Omental fat pad (tissue), 4 donors: ENCODE measurements at places on chromosomes 2 and 18.

DNA sequence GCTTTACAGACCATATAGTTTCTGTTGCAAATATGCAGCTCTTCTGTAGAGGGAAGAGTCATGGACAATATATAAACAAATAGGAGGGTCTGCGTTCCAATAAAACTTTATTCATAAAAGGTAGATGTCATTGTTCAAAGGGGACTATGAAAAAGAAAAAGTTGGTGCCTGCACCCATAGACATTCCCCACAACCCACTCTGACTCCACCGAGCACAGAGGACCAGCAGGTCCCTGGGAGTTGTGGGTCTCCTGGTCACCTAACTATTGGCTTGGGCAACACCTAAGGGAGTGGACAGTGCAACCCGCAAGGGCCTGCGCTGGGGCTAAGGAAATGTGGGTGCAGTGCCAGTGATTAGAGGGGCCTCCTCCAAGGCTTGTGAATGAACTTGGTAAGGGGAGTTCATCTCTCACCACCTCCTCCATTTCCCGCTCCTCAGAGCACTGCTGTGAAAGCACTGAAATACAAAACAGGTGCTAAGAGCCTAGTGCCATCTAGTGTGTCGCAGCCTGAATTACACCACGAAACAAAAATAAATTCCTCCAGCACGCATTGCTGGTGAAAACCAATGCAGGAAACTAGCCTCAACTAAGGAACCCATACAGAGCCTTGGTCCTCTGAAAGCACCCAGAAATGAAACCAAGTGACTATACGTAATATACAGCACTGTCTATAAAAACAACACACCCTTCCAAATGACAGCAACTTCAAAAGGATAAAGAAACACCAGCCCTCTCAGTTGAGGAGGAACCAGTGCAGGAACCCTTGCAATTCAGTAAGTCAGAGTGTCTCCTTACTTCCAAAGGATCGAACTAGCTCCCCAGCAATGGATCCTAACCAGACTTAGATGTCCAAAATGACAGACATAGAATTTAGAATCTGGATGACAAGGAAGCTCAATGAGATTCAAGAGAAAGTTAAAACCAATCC lies 166.6 kb downstream of the RNF144A start:
- no peak for DNase-seq

DNA sequence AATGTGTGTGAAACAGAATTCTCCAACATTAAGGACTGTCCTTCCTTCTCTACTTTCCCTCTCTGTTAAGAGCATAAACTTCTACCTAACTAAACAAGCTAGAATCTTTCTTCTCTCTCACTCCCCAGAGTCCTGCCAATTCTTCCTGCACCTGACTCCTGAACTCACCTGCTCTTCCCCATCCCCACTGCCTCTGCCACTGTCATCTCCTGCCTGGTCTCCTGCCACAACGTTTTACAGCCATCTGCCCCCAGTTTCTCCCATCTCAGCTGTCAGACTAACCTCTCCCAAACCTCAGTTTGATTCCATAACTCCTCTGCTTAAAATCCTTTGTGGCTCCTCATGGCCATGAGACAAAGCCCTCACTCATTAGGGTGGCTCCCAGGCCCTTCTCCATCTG lies 288.3 kb upstream of the FBXO11 start:
- no peak for DNase-seq

- DNase-seq: no peak
These were observed 124.9 kb downstream of the RDH14 start for GRCh38 chr2:18435426-18436037.

DNA sequence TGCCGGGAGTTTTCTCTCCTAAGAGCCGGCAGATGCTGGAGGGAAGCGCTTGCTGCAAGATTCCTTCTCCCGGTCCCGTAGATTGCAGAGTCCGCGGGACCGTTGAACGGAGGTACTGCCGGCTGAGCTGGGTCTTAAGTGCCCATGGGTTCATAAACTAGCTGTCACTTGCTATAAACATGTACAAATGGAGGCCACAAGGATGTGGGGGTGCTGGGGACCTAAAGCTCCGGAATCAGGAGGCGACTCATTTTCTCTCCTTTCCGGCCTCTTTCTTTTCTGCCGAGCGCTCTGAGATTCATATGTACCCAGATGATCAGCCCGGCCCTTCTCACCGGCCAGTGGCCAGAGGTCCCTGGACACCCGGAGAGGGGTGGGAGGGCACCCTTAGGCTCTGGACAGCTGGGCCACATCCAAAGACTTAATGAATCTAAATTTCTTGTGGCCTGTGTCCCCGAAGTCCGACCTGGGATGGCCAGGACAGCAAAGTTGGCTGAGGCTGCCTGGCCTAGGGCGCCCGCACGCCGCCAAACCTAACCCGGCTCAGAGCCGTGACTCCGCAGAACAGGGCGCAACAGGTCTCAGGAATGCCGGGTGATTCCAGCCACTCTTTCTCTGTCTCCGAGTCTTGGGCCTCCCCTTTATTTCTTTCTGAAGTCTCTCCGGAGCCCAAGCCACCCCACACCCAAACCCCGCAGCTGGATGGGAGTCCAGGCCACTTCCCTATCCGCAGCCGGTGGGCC lies 2.4 kb upstream of the PAX3 start:
- DNase-seq: no peak

GRCh38 chr2:74003494-74004211 lies 18.9 kb downstream of the TET3 start:
- no peak for DNase-seq

DNA sequence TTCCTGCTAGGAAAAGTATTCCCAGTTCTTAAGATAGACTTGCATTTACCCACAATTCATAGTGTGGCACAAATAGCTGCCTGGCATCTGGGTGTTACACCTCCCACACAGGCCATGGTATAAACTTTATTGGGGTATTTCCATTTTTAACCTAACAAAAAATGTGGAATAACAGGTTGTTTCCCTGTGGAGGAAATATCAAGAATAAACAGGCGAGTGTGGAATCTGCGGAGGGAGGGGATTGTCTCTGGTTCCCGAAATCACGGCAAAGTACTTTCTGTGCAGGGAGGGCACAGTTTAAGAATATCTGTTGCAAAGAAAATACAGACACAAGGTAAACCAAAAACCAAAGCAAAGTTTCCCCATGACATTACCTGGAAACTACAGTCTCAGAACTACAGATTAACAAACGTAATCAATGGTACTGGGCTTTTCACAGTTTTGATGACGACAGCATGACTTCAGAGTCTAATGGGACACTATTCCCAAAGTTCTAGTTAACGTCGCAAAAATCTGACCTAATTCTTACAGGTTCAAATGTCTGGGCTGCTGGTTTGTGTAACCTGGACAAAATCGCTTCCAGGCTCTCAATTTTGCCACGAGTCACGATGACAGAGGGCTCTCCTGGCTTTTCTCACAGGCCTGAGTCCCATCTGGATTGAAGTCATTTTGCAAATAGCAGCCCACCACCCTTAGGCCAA lies 1.4 kb downstream of the STARD7 start:
- no peak for DNase-seq

GRCh38 chr2:12271589-12271984 lies 445.1 kb upstream of the TRIB2 start:
- DNase-seq: no peak

DNA sequence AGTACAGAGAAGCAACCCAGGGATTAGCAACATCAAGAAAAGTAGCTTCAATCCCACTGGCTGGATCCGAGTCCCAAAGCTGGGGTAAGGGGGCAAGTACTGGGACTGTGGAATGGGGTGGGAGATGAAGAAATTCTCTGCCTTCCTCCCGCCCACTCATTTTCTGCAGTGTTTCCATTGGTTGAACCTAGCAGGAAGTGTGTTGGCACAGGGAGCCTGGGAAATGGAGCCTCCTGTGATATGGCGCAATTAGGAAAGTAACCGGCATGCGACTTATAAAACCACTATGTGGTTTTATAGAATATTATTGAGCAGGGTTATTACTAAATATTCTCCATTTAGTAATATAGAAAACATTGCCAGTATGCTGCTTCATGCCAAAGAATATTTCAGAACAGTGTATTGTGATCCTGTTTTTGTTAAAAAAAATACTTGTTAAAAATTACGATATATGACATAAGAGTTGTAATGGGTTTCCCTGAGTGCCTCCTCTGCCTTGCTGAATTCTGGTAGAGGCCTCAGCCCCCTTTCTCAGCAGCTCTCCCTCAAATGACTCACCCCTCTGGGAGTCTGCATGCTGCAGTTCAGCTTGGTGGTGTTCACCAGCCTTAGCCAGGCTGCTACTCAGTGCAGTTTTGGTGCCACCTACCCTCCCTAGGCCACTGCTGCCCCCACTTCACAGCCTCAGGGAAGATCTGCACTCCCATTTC lies 60.5 kb downstream of the HK2 start:
- no peak for DNase-seq

GRCh38 chr18:4369705-4370104 lies 85.4 kb downstream of the DLGAP1 start:
- no peak for DNase-seq

- DNase-seq: no peak
These were observed 70.9 kb downstream of the ZNF385B start for GRCh38 chr2:179790235-179791217.

- DNase-seq: no peak
These were observed 32.3 kb downstream of the FHOD3 start for GRCh38 chr18:36329684-36330434.

DNA sequence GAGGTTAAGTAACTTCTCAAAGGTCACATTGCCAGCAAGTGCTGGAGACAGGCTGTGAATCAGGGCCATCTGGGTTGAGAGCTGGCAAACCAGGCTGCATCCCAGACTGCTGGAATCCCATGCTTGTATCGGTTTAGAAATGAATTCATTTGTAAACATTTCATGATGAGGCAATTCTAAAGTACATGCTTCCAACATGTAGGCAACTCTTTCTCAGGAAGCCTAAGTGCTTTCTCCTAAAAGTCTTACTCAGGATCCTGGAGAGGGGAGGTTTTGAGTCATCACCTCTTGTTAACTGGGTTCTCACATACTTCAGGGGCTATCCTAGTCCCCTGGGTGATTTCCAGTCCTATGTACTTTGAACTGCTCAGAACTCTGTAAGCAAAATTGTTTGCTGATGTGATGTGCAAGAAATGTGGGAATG lies 416.5 kb downstream of the MEIS1 start:
- DNase-seq: no peak

- no peak for DNase-seq
These were observed 93.1 kb upstream of the PXDN start for GRCh38 chr2:1837458-1837857.

DNA sequence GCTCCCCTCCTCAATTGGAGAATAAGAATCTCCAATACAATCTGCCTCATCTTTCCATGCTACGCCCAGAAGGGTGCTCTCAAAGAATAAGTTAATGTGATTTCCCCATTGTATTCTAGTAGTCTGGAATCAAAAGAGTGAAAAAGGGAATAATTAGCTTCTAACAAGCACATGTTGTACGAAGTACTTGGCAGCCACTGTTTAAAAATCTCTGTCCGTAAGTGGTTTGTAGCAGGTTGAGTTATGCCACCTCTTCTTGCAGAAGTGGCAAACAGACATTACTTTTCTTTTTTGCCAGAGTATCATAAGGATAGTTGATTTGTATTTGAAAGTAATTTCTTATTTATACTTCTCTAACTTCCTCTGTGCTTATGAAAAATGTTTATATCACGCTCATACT lies 184.7 kb downstream of the CD226 start:
- DNase-seq: no peak

GRCh38 chr2:60051991-60052390 lies 501.5 kb downstream of the BCL11A start:
- no peak for DNase-seq

GRCh38 chr2:210586381-210586780 lies 30.0 kb downstream of the CPS1 start:
- DNase-seq: no peak

GRCh38 chr2:202030691-202031090 lies 3.0 kb upstream of the FZD7 start:
- no peak for DNase-seq

DNA sequence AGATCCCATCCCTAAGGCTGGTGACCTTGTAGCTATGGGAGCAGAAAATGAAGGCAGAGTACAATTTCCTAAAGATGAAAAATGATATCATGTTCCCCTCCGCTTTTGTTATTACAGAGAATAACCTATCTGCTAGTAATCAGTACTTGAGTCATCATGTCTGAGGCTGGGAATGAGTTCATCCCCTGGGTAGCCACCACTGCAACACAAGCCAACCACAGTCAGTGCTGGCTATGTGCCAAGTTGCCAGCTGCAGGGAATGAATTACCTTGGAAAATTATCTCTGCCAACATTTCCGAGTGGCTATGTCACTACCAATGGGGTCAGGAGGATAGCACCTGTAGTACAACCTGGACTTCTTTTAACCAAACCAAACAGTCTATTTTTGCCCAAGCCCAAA lies 1094.7 kb upstream of the DDX18 start:
- DNase-seq: no peak

DNA sequence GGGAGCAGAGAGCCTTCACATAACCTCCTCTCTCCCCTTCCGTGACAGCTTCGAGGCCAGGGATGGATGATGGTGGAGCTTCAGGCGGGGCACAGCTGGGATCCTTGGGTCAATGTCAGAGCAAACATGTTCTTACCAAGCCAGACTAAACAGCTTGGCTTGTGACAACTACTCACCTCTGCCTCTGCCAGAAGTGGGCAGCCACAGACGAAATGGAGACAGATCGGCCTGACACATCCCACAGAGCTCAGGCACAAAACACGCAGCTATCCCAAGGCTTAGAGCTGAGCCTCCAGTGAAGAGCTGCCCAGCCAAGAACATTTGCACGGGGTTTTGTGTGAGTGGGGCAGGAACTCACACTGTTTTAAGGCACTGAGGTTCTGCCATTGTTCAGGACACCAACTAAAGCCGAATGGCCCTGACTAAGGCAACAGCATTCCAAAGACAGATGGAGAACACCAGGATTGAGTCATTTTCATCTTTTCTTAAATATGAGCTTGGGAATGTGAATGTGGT lies 12.8 kb downstream of the PXDN start:
- peak; percentile 21 for DNase-seq
